ENCODE measurements at places on chromosomes 16 and 17.

DNA sequence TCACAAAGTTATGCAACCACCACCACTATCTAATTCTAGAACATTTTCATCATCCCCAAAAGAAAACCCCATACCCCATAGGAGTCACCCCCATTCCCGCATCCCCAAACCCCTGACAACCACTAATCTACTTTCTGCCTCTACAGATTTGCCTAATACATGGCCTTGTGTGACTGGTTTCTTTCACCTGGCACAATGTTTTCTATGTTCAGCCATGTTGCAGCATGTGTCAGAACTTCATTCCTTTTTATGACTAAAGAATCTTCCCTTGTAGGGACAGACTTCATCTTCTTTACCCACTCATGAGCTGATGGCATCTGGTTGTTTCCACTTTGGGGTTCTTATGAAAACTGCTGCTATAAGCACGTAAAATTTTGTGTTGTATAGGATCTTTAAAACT is 34.6 kb downstream of the CYTH1 start:
- no peak for DNase-seq
- H3K27me3 ChIP-seq: no peaks in the 10 kb centered on the region
- H3K4me3 ChIP-seq: peak overlapping the region; percentile 51

- no peaks in the 10 kb centered on the region for H3K4me1 ChIP-seq
- no peak overlapping the region for H3K4me3 ChIP-seq
- DNase-seq: no peak
- peaks cover 16% of the 10 kb centered on the region for H3K27me3 ChIP-seq
Observed at GRCh38 chr17:29007860-29008455, 2.1 kb upstream of the SEZ6 start.

GRCh38 chr16:63363738-63364137 is 1327.5 kb upstream of the CDH8 start:
- no peaks in the 10 kb centered on the region for H3K4me1 ChIP-seq
- no peak for DNase-seq
- H3K4me3 ChIP-seq: no peak overlapping the region

DNA sequence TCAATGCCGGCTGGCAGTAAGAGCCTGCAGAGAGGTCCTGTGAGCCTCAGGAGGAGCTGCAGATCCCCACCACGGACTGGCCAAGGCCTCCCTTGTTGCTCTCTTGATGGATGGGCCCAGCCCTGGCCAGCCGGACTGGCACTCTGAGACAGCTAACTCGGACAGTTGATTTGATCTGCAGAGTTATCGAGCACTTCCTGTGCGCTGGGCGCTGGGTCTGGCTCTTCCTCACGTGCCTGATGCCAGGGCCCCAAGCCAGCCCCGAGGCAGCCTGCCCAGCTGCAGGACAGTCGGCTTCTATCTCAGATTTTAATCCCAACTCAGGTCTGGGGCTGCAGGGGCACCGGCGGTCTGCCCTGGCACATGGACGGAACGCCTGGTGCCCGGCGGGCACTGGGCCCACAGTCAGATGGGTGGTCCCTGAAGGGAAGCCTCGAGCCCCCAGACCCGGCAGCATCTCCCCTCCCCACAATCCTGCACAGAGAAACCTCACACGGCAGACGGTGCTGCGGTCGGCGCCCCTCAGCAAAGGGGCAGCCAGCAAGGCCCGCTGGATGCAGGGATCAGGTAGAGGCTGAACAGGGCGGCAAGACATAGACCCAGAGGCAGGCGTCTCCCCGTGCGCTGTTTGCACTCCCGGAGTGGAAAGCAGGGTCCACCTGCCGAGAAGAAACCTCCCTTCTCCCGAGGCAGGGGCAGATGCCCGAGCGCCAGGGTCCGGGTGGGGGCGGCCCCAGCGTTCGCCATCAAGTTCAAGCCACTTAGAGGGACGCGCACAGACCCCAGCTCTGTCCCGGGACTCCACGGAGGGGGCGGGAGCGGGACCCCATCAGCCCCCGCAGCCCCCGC is 34.0 kb downstream of the TIMM22 start:
- H3K27me3 ChIP-seq: no peaks in the 10 kb centered on the region
- no peak for DNase-seq

DNA sequence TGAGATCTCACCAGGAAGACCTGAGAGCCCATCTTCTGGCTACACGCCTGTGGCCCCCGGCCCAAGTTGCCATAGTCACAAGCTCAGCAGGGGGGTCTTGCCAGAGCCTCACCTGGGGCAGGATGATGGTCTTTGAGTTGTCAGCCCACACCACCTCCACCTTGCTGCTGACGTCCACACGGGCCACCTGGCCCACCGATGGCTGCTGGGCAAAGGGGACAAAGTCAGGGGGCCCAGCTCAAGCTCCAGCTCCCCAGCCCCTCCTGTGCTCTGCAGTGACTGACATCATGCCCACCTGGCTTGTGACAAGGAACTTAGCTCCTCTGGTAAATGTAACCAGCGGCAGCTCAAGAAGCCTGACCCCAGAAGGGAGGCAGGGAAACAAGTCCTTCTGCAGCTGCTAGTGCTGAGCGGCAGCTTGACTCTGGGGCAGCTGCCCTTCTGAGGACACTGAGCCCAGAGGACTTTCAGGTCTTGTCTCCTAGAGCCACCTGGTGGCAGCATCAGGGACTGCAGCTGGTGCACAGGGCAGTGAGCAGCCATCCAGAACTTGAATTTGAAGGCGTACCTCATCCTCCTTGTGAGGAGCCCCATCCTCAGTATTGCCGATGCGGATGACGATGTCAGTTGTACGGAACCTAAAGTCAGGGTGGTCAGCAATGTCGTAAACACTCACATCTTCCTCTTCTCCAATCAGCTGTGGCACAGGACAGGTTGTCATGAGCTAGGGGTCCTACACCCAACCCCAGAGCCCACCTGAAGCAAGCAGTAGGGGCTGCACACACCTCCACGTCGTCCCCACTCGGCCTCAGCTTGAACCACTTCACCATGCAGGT is 13.5 kb downstream of the SPHK1 start:
- no peak overlapping the region for H3K4me3 ChIP-seq
- no peak overlapping the region for H3K27ac ChIP-seq
- peak; percentile 73 for DNase-seq
- H3K4me1 ChIP-seq: no peaks in the 10 kb centered on the region
- H3K27me3 ChIP-seq: no peaks in the 10 kb centered on the region
- H3K36me3 ChIP-seq: no peaks in the 10 kb centered on the region

DNA sequence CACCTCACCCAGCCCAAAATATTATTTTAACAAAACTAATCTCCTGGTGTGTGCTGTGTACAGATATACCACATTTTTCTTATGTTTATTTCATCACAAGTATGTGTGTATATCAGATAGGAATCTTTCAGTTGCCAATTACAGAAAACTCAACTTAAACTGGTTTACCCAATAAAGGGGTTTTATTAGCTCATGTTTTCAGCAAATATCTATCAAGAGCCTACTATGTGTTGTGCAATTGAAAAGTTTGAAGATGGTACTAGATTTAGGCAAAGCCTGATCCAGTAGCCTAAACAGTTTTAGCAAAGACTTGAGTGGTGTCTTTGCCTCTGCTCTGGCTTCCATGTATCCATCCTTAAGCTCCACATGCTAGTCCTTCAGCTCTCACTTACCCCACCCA is 45.1 kb upstream of the LYRM9 start:
- H3K4me1 ChIP-seq: no peaks in the 10 kb centered on the region
- no peak overlapping the region for H3K27ac ChIP-seq
- DNase-seq: no peak
- H3K27me3 ChIP-seq: no peaks in the 10 kb centered on the region

DNA sequence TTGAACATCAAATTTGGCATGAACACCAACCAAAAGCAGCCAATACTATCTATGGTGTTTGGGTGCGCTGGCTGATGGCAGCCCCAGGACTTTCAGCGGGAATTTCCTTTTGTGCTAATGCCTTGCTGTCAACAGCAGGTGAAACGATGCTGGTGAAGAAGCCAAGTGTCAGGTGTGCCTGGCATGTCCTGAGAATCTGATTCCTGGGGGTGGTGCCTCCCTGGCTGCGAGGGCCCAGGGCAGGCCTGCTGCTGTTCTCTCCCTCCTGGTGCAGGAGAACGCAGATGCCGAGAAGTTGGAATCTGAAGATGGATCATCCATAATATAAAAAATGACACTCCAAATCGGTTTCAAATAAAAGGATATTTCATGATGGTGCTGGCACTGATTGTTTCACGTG is 62.0 kb upstream of the DNAJA2 start:
- no peak overlapping the region for H3K4me3 ChIP-seq
- H3K36me3 ChIP-seq: no peaks in the 10 kb centered on the region
- no peaks in the 10 kb centered on the region for H3K4me1 ChIP-seq
- DNase-seq: no peak
- H3K27ac ChIP-seq: no peak overlapping the region
